ENCODE measurements at places on chromosomes 11 and 22. TPM values are rescaled to one million over a fixed set of nuclear protein-coding genes. Genes with fewer than 3 reads are reported as not detected.

Gene ALDH3B2
- not detected for total RNA-seq

Gene DEPDC5
- total RNA-seq = 39.3 TPM

DNA sequence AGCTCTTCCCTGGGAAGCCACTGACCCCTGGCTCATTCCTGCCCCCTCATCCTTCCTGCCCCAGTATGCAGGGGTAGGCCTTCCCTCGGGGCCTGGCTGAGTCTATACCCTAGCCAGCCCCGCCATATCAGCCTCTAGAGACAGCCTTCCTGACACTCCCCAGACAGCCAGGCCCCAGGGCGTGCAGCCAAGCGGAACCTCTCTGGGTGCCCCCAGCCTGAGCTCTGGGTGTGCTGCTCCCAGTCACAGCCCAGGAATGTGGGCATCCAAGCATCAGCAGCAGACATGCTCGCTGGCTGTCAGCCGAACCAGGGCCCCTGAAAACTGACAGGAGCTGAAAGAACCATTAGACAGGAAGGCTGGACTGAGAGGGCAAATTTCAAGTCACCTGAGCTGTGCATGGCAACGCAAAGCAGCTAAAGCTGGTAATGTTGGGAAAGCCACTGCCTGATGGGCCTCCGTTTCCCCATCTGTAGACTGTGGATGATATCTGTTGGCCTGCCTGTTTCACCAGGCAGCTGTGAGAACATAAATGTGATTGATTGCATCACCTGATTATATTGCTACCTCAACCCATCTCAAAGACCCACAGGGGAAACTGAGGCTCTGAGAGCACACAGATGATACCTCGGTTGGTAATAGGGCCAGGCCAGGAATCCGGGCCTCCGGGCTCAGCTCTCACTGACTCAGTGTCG is 93.2 kb downstream of the LRRC32 start:
- DNase-seq = peak; percentile 79

- peak; percentile 55 for DNase-seq
Observed at GRCh38 chr22:44091021-44091721, 67.1 kb downstream of the PARVB start.

DNA sequence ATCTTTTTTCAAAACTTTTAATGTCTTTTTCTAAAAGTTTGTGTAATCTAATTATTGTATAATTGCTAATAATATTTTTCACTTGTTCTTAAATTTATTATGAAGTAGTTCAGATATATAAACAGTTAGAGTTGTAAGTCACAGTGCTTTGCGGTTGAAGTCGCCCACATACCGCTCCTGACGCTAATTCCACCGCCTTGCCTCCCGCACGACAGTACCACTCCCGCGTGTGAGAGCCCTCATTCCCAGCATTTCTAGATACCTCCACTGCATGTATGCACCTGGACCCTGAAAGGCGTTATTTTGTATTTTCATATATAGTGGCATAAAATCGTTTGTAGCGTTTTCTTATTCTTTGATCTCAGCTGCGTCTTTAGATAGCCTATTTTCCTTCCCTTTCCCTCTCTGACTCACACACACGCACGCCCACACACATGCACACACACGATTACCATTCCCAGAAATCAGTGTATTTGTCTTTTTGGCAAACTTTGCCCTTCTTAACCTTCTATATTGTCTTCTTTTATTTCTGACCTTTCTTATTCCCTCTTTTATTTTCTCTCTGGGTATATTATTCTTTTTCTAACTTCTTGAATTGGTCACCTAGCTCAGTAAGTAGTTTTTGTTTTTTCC is 56.4 kb upstream of the PITPNB start:
- DNase-seq = no peak

- DNase-seq = no peak
Observed at GRCh38 chr11:27120211-27120610, 79.6 kb downstream of the BBOX1 start.

DNA sequence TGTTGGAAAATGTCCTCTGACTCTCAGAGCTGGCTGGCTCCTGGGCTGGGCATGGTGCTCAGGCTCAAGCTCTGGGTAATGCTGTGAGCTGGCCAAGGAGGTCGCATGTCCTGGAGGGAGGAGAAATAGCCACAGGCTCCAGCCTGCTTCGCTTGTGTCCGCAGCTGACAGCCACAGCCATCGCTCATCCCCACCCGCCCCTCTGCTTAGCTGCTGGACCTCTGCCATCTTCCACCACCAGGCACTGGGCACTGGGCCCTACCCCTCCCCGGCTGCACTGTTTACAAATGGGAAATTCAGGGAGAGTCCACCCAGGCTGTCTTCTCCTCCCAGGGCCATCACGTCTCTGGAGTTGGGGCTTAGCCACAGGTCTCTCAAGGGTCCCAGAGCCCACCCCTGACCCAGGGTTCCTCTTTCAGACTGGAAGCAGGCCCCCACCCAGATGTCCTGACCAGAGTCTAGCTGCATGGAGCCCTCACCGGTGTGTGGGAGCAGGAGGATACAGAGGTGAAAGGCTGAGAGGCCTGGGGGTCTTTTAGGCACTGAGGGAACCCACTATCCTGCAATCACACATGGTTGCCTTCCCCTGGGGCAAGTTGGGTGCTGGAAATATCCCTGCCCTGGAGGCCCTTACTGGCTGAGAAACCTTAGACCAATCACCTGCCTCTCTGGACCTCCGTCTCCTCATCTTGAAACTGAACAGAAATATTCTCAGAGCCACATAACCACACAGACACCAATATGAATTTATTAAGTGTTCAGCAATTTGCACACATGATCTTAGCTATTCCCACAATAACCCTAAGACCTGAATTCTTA is 62.7 kb downstream of the CD82 start:
- no peak for DNase-seq

GRCh38 chr11:75810637-75811390 is 4.2 kb upstream of the UVRAG start:
- no peak for DNase-seq

Gene ZNF214
- 0.11 TPM for total RNA-seq

- no peak for DNase-seq
Observed at GRCh38 chr11:76033699-76034098, 172.6 kb downstream of the WNT11 start.
